ENCODE measurements at places on chromosomes 12 and 14. TPM values are rescaled to one million over a fixed set of nuclear protein-coding genes. Genes with fewer than 3 reads are reported as not detected.

DNA sequence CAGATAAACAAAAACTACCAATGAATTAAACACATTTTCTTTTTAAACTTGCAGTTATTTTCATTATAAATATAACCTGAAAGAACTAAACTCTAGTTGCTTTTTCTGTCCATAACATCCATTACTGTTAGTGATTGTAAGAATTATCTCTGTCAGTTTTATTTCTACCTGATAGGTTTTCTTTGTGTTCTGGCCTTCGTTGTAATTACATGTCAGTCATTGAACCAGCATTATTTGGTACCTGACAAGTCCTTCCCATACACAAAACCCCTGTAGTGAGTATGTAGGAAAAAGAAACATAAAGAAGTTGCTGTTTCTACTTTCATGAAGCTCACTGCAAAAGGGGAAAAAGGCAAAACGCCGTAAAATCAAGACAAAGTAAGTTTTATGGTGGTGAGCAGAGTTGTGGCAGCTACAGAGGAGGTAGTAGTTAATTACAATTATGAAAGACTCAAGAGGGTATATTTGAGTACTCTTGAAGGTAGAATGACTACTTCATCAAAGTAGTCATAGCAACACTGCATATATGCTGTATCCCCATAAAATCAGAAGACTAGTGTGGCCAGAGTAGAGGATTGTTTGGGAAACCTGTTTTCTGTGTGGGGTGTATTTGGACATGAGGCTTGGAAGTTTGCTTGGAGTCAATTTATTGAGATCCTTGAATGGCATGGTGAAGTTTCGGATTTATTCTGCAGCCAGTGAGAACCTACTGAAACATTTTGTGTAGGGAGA lies 102.8 kb downstream of the SLC5A8 start:
- DNase-seq = no peak

Gene ADSS1
- polyA plus RNA-seq = 59.4 TPM

Gene ZNF385A
- 12.3 TPM for polyA plus RNA-seq

- no peak for DNase-seq
These were observed 70.4 kb downstream of the NCOR2 start for GRCh38 chr12:124497039-124497438.

DNA sequence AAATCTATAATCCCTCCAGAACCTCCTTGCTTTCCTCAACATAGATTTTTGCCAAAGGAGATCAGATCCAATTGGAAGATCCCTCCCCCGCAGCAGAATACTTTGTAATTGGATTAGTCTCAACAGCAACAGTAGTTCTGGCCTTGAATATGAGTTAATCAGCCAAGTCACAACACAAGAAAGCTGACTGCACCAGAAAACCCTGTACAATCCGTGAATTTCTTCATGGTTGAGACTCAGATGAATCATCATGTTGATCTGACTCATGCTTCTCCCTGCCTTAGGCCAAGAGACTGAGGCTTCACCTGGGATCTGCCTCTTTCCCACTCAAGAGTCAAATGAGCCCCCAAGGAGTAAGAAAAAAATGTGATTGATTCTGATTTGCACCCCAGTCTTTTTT lies 3.0 kb upstream of the METTL17 start:
- no peak for DNase-seq

Gene SLC25A47
- 0.11 TPM for polyA plus RNA-seq

- no peak for DNase-seq
These were observed 266.1 kb upstream of the LRIG3 start for GRCh38 chr12:59186451-59186850.

- DNase-seq = no peak
These were observed 34.7 kb downstream of the SPTB start for GRCh38 chr14:64844969-64845536.

DNA sequence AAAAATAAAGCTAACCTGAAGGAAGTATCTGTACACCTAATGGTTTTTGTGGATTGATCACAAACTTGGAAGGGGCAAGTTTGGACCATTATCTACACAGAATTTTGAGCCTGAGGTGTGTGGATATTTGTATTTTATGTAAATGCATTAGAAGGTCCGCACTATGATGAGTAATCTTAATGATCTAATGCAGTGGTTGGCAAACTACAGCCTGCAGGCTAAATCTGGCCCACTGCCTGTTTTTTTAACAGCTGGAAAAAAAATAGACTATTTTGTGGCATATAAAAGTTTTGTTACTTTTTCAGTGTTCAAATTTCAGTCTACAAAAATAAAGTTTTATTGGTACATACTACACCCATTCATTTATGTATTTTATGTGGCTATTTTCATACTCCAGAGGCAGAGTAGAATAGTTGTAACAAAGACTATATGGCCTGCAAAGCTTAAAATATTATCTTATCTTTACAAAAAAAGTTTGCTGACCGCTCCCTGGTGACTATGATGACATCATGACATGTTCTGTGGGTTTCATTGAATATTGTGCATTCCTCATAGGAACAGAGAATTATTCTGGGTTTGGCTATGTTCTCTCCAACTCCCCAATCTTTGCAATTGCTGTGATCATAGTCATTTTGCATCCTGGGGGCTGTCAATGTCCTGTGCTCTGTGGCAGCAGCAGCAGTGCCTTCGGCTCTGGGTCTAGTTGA lies 962.6 kb upstream of the FBXO33 start:
- DNase-seq = no peak

Data from muscle of back (tissue), 13 donors.